ENCODE measurements at places on chromosomes 2 and 18.

- DNase-seq: no peak
These were observed 14.0 kb downstream of the MBD2 start for GRCh38 chr18:54210463-54210862.

GRCh38 chr2:158723181-158723838 is 71.8 kb upstream of the DAPL1 start:
- DNase-seq: no peak

GRCh38 chr18:46301571-46301970 is 197.4 kb downstream of the HAUS1 start:
- DNase-seq: no peak

- DNase-seq: no peak
These were observed 467.7 kb upstream of the CELF4 start for GRCh38 chr18:38033282-38033681.

DNA sequence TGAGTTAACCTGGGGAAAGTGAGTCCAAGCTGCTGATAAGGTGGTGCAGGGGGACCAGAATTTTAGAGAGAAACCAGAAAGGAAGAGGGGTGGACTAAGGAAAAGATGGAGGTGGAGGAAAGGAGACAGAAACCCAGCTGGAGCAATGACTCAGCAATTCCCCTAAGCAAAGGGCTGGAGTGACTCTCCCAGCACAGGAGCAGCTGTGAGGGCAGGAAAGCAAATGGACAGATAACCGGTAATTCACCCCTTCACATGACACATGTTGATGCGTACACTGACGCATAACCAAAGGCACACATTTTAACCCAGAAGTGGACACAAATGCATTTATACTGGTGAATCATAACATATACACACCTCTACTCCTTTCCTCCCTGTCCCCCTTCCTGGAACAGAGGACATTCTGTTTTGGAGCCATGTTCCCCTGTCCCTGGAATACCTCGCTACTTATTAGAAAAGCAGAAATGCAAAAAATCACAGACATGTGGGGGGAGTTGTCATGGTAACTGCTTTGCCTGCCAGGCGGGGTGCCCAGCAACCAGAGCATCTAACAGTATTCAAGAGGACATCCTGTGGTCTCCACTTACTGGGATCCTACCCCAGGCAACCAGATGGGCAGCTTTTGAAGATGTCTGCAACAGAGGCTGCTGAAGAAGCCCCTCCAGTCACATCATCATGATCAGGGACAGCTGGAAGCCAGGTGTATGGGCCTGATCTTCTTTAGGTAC is 4.7 kb downstream of the CDK5R2 start:
- DNase-seq: peak; percentile 10

- no peak for DNase-seq
These were observed 719 bp downstream of the SMAD2 start for GRCh38 chr18:47929681-47930198.

DNA sequence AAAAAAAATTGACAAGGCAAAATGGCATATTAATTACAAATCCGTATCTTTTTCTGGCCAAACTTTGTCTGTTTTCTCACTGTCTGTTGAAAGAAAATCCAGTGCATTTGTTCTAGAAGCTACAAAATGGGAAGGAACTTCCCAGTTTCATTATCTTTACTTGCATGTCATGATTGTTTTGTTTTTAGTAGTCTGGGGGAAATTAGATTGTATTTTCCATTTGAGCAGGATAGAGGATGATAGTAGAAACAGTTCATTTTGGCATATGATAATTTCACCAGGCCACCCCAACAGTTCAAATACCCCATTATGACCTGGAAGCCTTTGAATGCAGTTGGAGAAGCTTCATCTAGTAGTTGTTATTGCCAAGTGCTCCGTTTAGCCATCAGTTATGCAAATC is 77.5 kb upstream of the RANBP2 start:
- no peak for DNase-seq

GRCh38 chr2:106839849-106840595 is 45.9 kb downstream of the ST6GAL2 start:
- no peak for DNase-seq

- DNase-seq: no peak
These were observed 28.5 kb downstream of the HPCAL1 start for GRCh38 chr2:10331027-10331701.

GRCh38 chr2:23565814-23566213 is 180.8 kb downstream of the KLHL29 start:
- DNase-seq: no peak

- no peak for DNase-seq
These were observed 5.6 kb downstream of the TXNL4A start for GRCh38 chr18:79982736-79983135.

GRCh38 chr2:126888046-126888445 is 10.6 kb upstream of the TEX51 start:
- no peak for DNase-seq

DNA sequence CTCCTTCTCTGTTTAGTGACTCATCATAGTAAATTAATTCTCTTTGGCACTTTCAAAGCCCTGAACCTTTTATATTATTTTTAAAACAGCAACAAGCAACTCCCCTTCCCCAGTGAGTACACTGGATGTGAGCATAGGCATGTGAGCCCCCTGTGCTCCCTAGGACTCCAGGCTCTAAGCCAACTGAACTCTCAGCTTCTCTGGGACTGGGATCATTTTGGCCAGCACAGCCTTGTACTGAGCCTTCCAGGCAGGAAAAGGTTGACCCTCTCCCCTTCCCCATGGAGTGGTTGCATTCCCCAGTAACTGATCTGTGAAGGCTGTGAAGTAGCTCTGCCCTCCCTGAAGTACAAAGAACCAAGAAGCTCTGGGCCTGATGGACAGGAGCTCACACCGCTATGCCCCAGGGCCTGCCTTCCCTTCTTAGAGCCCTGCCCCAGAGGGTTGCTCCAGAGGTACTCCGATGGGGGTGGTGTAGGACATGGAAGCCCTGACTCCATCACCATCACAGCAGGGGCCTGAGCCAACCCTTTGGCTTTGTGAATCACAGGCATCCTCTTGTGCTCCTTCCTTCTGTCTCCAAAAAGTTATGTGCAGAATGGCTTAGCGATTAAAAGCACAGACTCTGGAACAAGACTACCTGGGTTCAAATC is 57.8 kb downstream of the ADD2 start:
- no peak for DNase-seq

- no peak for DNase-seq
These were observed 51.9 kb upstream of the NAB1 start for GRCh38 chr2:190596993-190597392.

GRCh38 chr2:239806758-239807434 is 218.2 kb downstream of the NDUFA10 start:
- no peak for DNase-seq

GRCh38 chr2:72995430-72996116 is 75.9 kb downstream of the SFXN5 start:
- no peak for DNase-seq

- no peak for DNase-seq
These were observed 100.3 kb downstream of the B3GNT2 start for GRCh38 chr2:62296034-62296831.

- DNase-seq: no peak
These were observed 97.9 kb downstream of the SCN3A start for GRCh38 chr2:165105926-165106325.

- peak; percentile 21 for DNase-seq
These were observed 77.8 kb upstream of the TACR1 start for GRCh38 chr2:75277111-75277510.

GRCh38 chr2:121650315-121650930 is 1.2 kb upstream of the CLASP1 start:
- DNase-seq: no peak

DNA sequence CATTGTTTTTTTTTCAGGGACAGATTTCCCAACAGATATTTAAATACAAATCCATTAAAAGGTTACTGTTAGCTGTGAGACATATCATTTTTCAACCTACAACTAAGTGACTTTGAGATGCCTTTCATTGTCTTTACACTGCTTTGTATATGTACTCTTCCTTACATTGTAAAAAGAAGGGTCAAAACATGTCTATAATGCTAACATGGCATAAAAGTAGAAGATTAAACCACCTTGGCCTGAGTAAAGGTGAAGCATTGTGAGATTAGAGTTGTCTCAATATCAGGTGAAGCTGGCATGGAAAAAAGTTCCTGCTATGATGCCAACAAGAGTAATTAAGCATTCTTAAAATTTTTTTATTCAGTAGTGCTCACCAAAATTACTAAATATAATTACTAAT is 1508.5 kb upstream of the NXPH2 start:
- no peak for DNase-seq

- no peak for DNase-seq
These were observed 750.8 kb upstream of the KLHL29 start for GRCh38 chr2:22634167-22634566.

DNA sequence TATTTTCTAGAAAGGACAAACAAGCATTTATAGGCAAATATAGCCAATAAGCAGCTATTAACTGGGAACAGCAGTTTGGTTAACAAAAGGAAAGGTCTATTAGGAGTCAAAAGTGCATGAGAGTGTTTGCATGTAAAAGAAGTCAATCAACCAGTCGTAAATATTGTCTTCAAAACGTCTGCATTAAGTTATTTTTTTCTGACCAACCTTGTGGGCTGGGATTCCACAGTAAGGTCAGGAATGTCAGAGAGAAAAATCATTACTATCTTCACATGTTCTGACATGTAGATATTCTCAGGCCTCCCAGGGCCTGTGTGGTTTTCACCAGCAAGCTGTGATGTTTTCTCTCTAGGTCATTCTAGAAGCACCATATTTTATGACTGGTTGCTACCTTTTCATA is 922.5 kb downstream of the SUCLG1 start:
- no peak for DNase-seq

DNA sequence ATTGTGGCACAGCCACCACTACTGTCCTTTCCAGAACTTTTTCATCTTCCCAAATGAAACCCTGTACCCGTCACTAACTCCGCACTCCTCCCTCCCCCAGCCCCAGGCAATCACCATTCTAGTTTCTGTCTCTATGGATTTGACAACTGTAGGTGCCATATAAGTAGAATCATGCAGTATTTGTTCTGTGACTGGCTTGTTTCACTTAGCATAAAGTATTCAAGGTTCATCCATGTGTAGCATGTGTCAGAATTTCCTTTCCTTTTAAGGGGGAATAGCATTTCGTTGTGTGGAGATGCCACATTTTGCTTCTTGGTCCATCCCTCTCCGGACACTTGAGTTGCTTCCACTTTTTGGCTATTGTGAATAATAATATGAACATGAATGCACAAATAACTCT is 842 bp upstream of the CKAP2L start:
- DNase-seq: no peak

DNA sequence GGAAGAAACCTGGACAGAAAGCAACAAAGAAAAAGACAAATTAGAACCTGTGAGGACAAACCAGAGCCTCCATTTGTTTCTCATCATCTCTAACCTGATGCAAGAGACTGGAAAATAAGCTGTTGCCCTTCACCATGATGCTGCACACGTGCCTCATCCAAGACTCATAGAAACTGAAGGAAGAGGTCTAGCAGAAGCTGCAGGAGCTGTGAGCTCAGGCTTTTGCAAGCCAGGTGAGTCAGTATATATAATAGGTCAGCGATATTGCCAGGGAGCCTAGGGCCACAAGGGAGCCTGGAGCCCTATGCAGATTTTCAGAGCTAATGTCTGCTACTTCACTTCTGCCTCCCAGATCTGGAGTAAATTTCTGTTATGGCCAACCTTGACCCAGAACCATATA is 163.1 kb downstream of the LNPK start:
- no peak for DNase-seq

DNA sequence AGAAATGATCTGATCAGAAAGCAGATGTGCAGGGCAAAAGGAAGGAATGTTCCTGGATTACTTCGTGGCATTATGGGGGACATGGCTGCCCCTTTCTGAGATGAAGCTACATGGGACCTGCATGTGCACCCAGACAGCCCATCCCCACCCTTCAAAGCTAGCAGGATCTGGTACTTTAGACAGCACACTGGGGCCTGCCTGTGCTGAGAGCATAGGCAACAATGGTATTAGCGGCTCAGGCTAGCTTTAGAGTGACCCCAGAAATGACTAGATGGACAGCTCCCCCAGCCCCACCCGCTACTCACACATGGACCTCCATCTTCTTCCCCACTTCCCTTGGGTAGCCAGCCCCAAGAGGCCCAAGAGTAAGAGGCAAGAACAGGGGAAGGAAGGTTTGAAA is 61.5 kb upstream of the NFE2L2 start:
- DNase-seq: no peak

DNA sequence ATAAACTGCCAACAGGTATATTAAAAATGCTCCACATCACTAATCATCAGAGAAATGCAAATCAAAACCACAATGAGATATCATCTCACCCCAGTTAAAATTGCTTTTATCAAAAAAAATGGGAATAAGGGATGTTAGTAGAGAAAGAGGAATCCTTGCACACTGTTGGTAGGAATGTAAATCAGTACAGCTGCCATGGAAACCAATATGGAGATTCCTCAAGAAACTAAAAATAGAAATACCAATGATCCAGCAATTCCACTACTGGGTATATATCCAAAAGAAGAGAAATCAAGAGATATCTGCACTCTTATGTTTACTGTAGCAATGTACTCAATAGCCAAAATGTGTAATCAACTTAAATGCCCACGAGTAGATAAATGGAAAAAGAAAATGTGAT is 40.6 kb downstream of the ZRANB3 start:
- DNase-seq: no peak

- no peak for DNase-seq
These were observed 187.0 kb downstream of the HAUS1 start for GRCh38 chr18:46291149-46291548.

GRCh38 chr2:133787207-133787606 is 218.9 kb upstream of the NCKAP5 start:
- peak; percentile 38 for DNase-seq

GRCh38 chr2:8144785-8145184 is 537.1 kb upstream of the ID2 start:
- DNase-seq: no peak

GRCh38 chr2:202717598-202718310 is 83.0 kb downstream of the FAM117B start:
- no peak for DNase-seq

- no peak for DNase-seq
These were observed 32.5 kb upstream of the IL1RL1 start for GRCh38 chr2:102278720-102279390.

GRCh38 chr2:40458271-40458794 is 6.4 kb upstream of the SLC8A1 start:
- no peak for DNase-seq

GRCh38 chr2:33021542-33022227 is 74.9 kb downstream of the LTBP1 start:
- no peak for DNase-seq

DNA sequence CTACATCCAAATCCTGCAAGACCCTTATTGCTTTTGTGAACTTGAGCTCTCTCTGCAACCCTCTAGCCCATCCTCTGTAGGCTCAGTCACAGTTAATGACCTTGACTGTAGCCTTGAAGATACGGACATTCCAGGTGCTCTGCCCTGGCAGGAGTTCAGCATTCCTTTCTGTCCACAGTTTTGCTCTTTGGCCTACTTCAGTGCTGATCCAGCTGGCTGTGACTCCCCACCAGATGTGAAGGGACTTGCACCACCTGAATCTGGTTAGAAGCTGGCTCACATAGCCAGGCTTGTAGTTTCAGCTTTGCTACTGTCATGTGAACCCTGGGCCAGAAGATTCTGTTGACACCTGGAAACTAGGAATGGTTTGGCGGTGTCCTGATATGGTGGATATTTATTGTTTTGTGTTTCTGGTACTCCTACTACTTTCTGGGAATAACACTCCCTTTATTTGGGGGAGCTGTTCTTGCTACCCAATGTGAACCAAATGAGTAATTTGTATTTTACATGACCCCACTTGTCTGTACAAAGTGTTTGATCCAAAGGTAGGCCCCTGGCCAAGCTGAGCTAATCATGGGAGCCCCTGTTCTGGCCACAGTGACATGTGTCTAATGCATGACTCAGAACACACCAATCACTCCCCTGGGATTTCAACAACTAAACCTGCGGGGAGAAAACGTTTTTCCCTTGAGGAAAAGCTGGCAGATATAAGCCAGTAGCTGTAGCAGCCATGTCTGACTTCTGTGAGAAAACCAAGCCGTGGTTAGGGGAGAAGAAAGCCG is 73.4 kb downstream of the CDCA7 start:
- DNase-seq: no peak

Data from AG09309 (cell line).